Fibroblast of lung (primary cell): ENCODE measurements at places on chromosomes 12 and 14. TPM values are rescaled to one million over a fixed set of nuclear protein-coding genes. Genes with fewer than 3 reads are reported as not detected.

- DNase-seq, result peak; percentile 41
- H3K36me3 ChIP-seq, result no peaks in the 10 kb centered on the region
- H3K4me3 ChIP-seq, result no peak overlapping the region
- H3K27ac ChIP-seq, result peak overlapping the region; percentile 78
Measured at GRCh38 chr12:10182354-10183049, 3.7 kb downstream of the TMEM52B start.

GRCh38 chr12:84702001-84702400 lies 210.6 kb downstream of the SLC6A15 start:
- no peak overlapping the region for H3K4me3 ChIP-seq
- DNase-seq, result peak; percentile 16

DNA sequence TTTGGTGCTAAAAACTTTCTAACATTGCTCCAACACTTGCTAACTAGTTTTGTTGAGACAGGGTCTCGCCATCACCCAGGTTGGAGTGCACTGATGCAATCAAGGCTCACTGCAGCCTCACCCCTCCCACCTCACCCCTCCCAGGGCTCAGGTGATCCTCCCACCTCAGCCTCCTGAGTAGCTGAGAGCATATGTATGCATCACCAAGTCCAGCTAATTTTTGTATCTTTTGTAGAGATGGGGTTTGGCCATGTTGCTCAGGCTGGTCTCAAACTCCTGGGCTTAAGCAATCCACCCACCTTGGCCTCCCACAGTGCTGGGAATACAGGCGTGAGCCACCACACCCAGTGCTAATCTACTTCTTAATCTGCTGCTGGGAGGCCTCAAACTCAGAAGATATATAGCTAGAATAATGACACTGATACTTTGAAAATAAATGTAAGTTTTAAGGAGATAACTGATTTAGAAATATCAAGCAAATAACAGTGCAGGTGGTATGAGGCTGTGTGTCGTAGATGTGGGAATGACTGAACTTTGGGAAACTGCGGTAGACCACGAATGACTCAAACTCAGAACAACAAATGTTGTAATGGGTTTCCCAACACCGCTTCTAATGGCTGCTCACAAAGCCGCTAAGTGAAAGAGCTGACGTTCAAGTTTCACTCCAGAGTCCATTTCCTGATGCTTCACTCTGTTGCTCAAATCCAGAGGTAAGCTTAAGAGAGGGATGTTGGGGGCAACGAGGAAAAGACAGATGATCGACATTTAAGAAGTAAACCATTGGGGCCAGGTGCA lies 10.0 kb downstream of the TMCC3 start:
- H3K27ac ChIP-seq, result no peak overlapping the region
- H3K4me3 ChIP-seq, result no peak overlapping the region
- no peaks in the 10 kb centered on the region for H3K27me3 ChIP-seq
- no peaks in the 10 kb centered on the region for H3K4me1 ChIP-seq
- H3K36me3 ChIP-seq, result no peaks in the 10 kb centered on the region

- no peaks in the 10 kb centered on the region for H3K36me3 ChIP-seq
- no peak for DNase-seq
- H3K4me1 ChIP-seq, result no peaks in the 10 kb centered on the region
- H3K27ac ChIP-seq, result no peak overlapping the region
- H3K27me3 ChIP-seq, result no peaks in the 10 kb centered on the region
Measured at GRCh38 chr12:83168751-83169150, 482.0 kb downstream of the TMTC2 start.

GRCh38 chr14:94998685-94999084 lies 158.6 kb downstream of the DICER1 start:
- no peak overlapping the region for H3K27ac ChIP-seq
- no peaks in the 10 kb centered on the region for H3K4me1 ChIP-seq
- DNase-seq, result no peak
- no peaks in the 10 kb centered on the region for H3K27me3 ChIP-seq
- H3K36me3 ChIP-seq, result no peaks in the 10 kb centered on the region

DNA sequence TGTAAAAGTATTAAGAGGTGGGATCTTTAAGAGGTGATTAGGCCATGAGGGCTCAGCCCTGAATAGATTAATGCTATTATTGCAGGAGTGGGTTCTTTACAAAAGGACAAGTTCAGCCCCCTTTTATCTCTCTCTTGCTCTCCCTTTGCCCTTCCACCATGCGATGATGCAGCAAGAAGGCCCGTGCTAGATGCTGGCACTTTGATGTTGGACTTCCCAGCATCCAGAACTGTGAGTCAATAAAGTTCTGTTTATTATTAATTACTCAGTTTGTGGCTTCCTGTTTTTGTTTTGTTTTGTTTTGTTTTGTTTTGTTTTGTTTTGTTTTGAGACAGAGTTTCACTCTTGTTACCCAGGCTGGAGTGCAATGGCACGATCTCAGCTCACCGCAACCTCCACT lies 10.1 kb downstream of the RNASE1 start:
- H3K4me1 ChIP-seq, result no peaks in the 10 kb centered on the region
- DNase-seq, result no peak
- H3K36me3 ChIP-seq, result no peaks in the 10 kb centered on the region
- no peak overlapping the region for H3K27ac ChIP-seq

DNA sequence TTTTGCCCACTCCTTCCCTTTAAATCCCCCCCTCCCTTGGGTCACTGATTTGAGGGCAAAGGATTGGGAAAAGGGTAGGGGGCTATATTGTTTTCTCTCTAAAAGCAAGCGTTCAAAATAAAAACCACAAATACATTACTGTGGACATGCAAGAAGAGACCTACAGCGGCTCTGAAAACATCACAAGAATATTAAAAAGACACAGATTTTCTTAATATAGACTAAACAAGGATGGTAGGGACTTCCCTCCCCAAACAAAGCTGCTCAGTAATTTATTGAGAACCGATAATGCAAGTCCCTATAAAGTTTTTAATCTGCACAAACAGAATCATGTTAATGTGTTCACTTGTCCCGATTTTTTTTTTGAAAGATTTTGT lies 12.9 kb downstream of the TBX3 start:
- H3K27ac ChIP-seq, result peak overlapping the region; percentile 77
- DNase-seq, result no peak
- H3K4me3 ChIP-seq, result peak overlapping the region; percentile 44

DNA sequence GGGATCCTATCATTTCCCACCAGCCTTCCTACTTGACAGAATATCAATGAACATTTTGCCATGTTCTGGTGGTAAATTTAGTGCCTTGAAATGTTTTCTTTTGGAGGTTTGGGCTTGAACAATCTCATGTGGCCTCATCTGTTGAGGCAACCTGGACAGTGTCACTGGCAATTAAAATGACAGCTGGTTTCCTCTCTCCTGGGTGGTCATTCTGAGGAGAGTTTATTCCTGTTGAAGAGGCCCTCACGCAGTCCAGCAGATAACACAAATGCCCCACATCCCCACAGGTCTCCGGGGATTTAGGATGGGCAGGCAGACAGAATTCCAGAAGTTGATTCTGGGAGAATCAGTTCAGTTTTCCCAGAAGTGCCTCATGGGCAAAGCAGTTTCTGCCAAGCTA lies 41.9 kb downstream of the MMAB start:
- no peak overlapping the region for H3K4me3 ChIP-seq
- no peaks in the 10 kb centered on the region for H3K4me1 ChIP-seq
- DNase-seq, result no peak

- H3K36me3 ChIP-seq, result no peaks in the 10 kb centered on the region
- H3K4me1 ChIP-seq, result no peaks in the 10 kb centered on the region
- H3K4me3 ChIP-seq, result no peak overlapping the region
- no peaks in the 10 kb centered on the region for H3K27me3 ChIP-seq
- peak; percentile 1 for DNase-seq
- H3K27ac ChIP-seq, result no peak overlapping the region
Measured at GRCh38 chr14:93629643-93630042, 158.6 kb downstream of the PRIMA1 start.

DNA sequence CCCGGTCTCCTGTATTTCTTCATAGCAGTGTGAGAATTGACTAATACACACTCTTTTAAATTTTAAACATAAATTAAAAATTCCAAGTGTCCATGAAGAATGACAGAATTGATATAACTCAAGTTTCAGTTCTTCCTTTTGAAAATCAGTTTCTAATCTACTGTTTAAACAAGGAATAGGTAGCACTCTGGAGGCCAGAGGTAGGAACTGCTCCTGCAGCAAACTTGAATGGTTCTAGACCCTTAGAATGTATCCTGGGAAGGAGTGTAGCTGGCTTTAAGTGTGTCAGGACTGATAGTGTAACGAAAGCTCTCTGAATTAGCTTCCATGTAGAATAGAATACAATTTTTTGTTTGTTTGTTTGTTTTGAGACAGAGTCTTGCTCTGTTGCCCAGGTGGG lies 76.8 kb downstream of the AKAP6 start:
- no peaks in the 10 kb centered on the region for H3K27me3 ChIP-seq
- DNase-seq, result no peak
- H3K4me1 ChIP-seq, result no peaks in the 10 kb centered on the region
- no peak overlapping the region for H3K4me3 ChIP-seq

- H3K36me3 ChIP-seq, result no peaks in the 10 kb centered on the region
- H3K27me3 ChIP-seq, result no peaks in the 10 kb centered on the region
- DNase-seq, result no peak
- H3K4me3 ChIP-seq, result no peak overlapping the region
Measured at GRCh38 chr12:131101703-131102492, 148.2 kb downstream of the ADGRD1 start.

DNA sequence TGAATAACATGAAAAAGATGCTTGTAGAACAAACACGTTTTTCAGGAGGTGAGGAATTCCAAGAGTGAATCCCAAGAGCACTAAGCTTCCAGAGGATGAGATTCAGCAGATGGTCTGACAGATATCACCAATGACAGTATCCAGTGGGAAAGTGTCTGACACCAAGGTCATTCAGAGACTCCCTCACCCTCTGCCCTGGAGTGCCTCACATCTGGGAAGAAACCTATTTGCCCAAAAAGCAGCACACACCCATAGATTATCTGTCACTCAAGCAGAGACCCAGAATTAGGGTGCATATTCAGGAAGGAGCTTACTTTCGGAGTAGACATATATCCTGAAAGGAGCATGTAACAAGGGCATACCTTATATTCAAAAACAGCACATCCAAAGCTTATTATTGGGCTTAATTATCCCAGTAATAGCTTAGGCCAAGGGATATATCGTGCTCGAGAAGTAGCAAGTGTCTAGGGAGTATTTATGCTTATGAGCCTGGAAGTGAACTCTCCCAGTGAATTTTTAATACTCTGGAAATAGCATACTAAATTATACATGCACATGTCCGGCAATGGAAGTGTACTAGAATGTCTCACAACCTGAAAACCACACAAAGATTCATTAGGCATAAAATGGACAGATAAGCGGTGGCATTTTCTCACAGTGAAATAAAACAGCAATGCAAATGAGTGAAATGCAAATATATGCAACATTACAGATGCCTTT lies 998.1 kb upstream of the TMEM132C start:
- DNase-seq, result peak; percentile 30
- H3K27ac ChIP-seq, result no peak overlapping the region
- no peaks in the 10 kb centered on the region for H3K27me3 ChIP-seq
- no peak overlapping the region for H3K4me3 ChIP-seq
- no peaks in the 10 kb centered on the region for H3K36me3 ChIP-seq

GRCh38 chr12:132182711-132183365 lies 38.6 kb downstream of the NOC4L start:
- H3K27me3 ChIP-seq, result peaks cover 5% of the 10 kb centered on the region
- H3K4me3 ChIP-seq, result no peak overlapping the region
- H3K36me3 ChIP-seq, result no peaks in the 10 kb centered on the region
- no peak overlapping the region for H3K27ac ChIP-seq
- H3K4me1 ChIP-seq, result no peaks in the 10 kb centered on the region

- DNase-seq, result no peak
- no peak overlapping the region for H3K27ac ChIP-seq
- no peaks in the 10 kb centered on the region for H3K4me1 ChIP-seq
Measured at GRCh38 chr12:108910336-108910735, 30.4 kb downstream of the DAO start.

- DNase-seq, result no peak
- no peaks in the 10 kb centered on the region for H3K27me3 ChIP-seq
- H3K27ac ChIP-seq, result no peak overlapping the region
Measured at GRCh38 chr14:89288114-89288513, 128.9 kb downstream of the FOXN3 start.

- H3K4me1 ChIP-seq, result peaks cover 9% of the 10 kb centered on the region
- no peak overlapping the region for H3K27ac ChIP-seq
- H3K27me3 ChIP-seq, result no peaks in the 10 kb centered on the region
- peaks cover 8% of the 10 kb centered on the region for H3K36me3 ChIP-seq
- no peak for DNase-seq
- H3K4me3 ChIP-seq, result no peak overlapping the region
Measured at GRCh38 chr12:122855928-122856831, 20.9 kb downstream of the HIP1R start.

DNA sequence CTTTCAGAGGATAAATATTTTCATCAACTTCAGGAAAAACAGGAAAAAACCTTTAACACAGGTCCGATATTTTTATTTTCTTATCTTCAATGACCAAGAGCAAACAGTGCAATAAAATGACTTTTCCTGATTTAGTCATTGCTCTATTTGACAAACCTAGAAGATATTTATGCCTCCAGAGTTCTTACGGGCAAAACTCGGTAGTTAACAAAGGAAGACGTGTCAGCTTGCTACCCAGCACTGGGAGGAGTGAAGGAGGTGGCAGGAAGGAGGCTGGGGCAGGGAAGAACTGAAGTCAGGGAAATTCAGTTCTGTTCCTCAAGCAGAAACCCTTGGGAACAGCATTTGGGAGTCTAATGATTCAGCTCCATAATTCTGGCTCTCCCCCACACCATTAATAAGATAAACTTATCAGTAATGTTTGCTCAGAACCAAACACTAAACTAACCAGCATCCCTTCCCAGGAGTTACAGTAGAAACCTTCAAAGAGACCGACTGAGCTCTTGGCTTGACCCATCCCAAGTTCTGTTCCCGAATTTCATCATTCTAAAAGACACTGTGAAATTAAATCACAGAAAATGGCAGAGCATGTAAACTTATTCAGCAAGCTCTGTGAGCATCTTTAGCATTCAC lies 163.3 kb downstream of the APAF1 start:
- H3K36me3 ChIP-seq, result no peaks in the 10 kb centered on the region
- no peak overlapping the region for H3K4me3 ChIP-seq
- no peaks in the 10 kb centered on the region for H3K4me1 ChIP-seq
- no peak for DNase-seq

DNA sequence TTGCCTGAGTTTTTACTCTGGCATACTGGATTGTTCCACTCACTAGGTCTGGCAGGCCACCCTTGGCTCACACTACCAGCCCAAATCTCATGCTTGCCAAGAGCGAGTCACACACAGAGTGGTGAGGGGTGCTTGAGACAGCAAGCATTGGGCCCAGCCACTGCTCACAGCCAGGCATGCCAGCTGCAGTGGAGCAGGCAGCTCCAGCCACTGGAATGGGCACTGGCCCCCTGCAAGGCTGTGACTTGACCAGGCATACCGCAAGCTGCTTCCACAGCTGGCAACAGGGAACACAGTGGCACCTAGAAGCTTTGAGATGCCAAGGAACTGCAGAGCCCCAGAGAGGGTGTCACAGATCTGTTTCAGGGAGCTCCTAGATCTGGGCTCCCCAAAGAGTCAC lies 488.5 kb downstream of the LRFN5 start:
- H3K36me3 ChIP-seq, result no peaks in the 10 kb centered on the region
- no peak overlapping the region for H3K27ac ChIP-seq
- H3K4me3 ChIP-seq, result no peak overlapping the region
- no peak for DNase-seq
- H3K4me1 ChIP-seq, result no peaks in the 10 kb centered on the region

OVCH1 gene
- total RNA-seq, result 0.51 and 1.2 TPM in 2 replicates

KIF5A gene
- 0.51 and 1.3 TPM in 2 replicates for total RNA-seq

KIAA0586 gene
- total RNA-seq, result 13.1 and 17.8 TPM in 2 replicates

DLK1 gene
- not detected in 2 replicates for total RNA-seq

NDRG2 gene
- total RNA-seq, result 0.50 and 1.8 TPM in 2 replicates

TXNRD1 gene
- total RNA-seq, result 737 and 1,000 TPM in 2 replicates

LMBR1L gene
- total RNA-seq, result 53.2 and 54.2 TPM in 2 replicates

AMDHD1 gene
- total RNA-seq, result under 0.01 and 0.33 TPM in 2 replicates

KCTD10 gene
- total RNA-seq, result 59.8 and 106 TPM in 2 replicates

OR4E2 gene
- not detected in 2 replicates for total RNA-seq

HHIPL1 gene
- 7.7 and 9.9 TPM in 2 replicates for total RNA-seq
